GM10248 (cell line): ENCODE measurements at places on chromosomes 2 and 18.

- no peak for DNase-seq
Measured at GRCh38 chr2:184305105-184305504, 293.2 kb upstream of the ZNF804A start.

DNA sequence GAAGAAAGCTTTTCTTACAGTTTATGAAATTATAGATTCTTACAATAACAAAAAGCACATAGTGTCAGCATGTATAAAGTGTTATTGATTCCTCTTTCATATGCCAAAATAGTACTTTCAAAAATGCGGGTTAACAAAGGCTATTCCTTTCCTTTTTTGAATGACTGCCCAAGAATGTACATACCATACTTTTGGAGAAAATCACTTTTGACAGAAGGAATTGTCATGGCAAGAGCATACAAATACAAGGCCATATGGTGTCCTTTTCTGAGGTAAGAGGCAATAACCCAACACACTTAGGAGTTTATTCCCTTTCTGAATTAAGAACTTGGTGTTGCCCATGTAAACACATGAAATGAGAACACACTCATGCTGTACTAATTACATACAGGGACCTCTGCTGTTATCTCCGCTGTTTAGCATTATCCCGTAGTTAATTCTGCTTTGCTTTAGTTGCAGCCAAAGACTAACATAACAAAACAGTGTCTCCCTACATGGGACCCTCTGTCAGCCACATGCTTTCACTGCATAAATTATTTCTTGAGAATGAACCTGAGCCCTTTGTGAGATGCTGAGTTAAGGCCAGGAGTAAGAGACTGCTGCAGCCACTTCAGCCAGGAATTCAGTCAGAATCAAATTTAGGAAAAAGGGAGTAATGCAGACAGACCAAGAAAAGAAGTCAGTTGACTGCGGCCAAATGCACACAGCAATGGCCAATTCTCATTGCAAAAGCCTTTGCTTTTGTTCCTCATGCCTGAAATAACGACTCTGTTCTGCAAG lies 67.0 kb downstream of the CDH2 start:
- DNase-seq = no peak

DNA sequence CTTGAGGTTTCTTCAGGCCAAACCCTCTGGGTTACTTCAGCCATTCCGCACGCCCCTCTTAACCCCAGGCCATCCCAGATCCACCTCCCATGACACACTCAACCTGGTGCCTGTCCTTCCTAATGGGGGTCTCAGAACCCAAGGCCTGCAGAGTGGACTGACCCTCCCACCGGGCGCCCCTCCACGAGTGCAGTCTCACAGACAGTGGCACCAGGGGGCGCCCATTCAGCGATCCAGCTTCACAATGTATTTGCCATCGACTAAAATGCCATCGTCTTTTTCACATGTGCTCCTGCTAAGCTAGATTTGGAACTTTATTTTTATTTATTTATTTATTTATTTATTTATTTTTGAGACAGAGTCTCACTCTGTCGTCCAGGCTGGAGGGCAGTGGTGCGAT lies 38.5 kb downstream of the INPP5D start:
- DNase-seq = no peak

- DNase-seq = no peak
Measured at GRCh38 chr2:10325278-10326145, 22.8 kb downstream of the HPCAL1 start.

- no peak for DNase-seq
Measured at GRCh38 chr18:76338619-76339245, 156.3 kb downstream of the ZNF516 start.

- DNase-seq = no peak
Measured at GRCh38 chr2:217277646-217278398, 418.0 kb upstream of the TNP1 start.

DNA sequence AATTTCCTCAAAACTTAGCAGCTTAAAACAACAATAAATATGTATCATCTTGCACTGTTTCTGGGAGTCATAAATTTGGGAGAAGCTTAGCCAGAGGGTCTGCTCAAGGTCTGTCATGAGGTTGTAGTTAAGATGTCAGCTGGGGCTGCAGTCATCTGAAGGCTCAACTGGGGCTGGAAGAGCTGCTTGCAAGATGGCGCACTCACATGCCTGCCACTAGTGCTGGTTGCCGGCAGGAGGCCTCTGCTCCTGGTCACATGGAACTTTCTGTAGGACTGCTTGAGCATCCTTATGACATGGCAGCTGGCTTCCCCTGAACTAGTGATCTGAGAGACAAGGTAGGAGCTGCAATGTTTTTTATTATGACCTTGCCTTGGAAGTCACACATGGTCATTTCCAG lies 215.5 kb upstream of the HAAO start:
- DNase-seq = no peak

- peak; percentile 70 for DNase-seq
Measured at GRCh38 chr2:120261387-120262006, 8.8 kb downstream of the RALB start.

DNA sequence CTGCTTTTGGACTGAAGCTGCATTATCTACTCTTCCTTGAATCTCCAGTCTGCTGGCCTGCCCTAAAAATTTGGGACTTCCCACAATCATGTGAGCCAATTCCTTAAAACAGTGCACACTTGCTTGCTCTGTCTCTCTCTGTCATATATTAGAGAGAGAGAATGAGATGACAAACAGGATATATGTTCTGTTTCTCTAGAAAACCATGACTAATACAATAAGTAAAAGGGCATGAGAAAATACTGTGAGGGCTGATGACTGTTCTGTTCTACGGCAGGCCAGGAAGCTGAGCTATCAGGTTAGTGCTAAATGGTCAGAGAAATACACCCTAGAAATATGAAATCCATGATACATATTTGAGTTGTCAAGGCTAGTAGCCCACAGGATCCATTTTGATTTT lies 1896.8 kb upstream of the CELF4 start:
- DNase-seq = no peak

GRCh38 chr18:40258311-40258710 lies 1696.7 kb upstream of the PIK3C3 start:
- DNase-seq = no peak

GRCh38 chr2:188666503-188666902 lies 307.7 kb upstream of the COL3A1 start:
- no peak for DNase-seq

DNA sequence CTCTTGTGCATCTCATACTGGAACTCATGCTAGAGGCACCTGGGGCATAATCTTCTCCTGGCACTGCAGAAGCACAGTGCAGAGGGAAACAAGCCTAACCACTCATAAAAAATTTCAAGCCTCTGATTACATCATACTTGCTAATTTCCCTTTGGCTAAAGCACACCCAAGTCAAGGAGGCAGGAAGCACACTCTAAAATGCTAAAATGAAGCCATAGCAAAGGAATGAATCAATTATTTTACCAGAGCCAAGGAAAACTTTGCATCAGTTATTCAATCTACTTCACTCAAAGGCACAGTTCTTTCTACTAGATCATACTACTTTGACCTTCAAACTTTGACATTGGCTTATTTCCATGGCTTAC lies 79.6 kb upstream of the SPOPL start:
- no peak for DNase-seq

DNA sequence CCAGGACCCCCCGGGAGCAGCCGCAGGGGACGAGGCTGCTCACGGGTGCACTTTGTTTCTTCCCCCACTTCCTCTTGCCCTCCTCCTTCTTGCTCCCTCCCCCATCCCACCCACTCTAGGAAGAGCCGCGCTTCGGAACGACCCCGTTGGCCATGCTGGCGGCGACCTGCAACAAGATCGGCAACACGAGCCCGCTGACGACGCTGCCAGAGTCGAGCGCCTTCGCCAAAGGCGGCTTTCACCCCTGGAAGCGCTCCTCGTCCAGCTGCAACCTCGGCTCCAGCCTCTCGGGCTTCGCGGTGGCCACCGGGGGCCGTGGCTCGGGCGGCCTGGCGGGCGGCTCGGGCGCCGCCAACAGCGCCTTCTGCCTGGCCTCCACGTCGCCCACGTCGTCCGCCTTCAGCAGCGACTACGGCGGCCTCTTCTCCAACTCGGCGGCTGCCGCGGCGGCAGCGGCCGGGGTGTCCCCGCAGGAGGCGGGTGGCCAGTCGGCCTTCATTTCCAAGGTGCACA lies 1.3 kb downstream of the SP9 start:
- DNase-seq = no peak

DNA sequence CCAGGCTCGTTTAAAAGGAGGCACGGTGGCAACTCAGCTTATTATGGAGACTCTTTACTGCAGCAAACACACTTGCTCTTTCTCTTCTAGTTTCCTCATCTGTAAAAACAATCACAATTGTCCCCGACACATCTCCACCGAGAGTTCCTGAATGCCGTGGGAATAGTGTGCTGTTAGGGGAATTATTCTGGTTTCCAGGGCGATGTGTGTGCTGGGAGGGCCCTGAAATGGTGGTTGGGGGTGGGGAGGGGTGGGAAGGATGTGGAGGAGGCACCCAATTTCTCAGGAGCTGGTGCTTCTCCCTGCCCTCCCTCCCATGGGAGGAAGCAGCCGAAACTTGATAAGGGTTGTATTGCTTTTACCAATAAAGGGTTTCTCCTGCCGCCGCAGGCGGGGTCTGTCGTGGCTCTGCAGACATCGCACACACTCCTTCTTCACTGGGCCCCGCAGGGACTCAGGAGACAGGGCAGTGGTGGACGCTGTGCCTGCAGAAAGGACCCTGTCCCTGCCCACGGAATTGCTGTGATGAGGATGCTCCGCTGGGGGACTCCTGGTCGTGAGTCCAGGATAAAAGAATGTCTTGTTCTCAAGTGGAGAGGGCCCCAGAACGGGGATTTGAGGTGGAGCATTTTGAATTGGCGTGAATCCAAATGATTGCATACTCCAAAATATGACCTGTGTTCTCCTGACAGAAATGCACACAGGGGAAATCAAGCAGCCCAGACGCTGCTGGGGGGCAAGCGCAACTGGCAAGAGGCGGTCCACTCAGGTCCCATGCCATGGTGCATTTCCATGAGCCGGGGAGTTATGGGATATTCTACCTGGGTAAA lies 119.2 kb downstream of the ACKR3 start:
- no peak for DNase-seq

- DNase-seq = no peak
Measured at GRCh38 chr2:86025976-86026743, 79.5 kb downstream of the POLR1A start.

DNA sequence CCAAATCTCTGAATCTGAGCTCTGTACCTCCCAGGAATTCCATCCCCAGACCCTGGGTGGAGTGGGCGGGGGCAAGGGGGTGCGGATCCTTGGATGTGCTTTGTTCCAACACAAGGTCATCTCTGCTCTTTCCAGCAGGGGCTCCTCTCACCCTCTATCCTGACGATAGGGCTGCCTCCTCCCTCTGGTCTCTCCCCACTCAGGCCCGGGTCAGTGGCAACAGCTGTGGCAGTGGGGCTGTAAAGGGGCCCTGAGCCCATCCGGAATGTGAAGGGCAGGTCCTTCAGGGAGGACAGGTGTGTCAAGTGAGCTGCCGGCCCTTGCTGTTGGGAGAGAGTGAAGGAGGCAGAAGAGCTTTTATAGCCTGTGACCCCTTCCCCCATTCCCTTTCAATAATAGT lies 167.8 kb downstream of the CELF4 start:
- no peak for DNase-seq

DNA sequence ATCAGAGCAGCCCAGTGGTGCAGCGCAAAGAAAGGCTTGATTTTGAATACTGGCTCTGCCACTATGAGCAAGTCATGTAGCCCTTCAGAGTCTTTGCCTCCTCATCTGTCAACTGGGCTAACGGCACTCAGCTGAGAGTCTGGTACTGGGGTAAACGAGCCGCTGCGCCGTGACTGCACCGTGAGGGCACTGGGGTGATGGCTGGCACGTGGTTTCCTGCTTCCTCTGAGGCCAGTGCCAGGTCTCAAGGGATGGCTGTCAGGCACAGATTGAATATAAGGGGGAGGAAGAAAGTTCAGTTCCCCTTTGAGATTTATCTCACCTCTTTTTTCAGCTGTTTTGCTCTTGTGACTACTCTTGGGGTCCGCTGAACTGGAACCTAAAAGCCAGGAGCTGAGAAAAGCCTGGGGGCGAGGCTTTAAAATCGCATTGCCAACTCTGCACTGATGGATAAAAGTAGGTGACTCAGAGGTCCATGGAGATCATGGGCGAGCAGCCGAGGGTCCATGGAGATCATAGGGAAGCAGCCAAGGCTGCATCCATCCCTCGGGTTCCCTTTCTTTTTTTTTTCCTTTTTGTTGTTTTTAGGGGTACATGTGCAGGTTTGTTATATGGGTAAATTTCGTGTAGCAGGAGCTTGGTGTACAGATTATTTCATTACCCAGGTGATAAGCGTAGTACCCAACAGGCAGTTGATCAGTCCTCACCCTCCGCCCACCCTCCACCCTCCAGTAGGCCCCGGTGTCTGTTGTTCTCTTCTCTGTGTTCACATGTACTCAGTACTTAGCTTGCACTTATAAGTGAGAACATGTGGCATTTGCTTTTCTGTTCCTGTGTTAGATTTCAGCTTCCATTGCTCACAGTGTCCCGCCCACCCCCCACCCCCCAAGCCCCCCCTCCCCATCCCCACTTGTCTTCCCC lies 114.3 kb downstream of the SPP2 start:
- no peak for DNase-seq

- DNase-seq = no peak
Measured at GRCh38 chr2:133120310-133120709, 448.0 kb downstream of the NCKAP5 start.

DNA sequence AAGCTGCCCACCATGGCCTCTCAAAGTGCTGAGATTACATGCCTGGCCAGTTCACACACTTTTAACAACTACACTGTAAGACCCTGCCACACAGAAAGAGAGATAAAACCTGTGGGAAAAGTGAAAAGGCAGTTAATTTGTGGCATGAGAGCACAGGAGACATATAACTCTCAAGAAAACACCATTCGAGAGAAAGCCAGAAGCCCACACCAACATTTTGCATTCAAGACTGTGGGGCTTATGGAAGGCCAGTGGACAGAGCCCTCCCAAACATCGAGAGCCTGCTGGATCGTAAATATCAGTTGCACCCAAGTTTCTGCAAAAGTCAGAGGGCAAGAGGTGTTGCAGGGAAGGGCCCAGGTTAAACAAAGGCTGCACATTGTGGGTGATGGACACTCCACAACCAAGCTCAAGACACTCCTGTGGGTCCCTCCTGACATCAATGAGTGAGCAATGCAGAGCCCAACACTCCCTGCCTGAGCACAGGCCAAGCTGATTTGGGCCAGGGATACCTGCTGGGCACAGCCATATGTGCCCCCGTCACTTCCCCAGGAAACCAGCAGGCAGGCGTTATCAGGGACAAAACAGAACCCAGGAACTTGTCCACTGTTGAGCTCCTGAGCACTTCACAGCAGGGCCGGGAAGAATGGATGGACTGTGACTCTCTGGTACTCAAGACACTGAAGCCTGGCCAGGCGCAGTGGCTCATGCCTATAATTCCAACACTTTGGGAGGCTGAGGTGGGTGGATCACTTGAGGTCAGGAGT lies 114.4 kb downstream of the ZFP36L2 start:
- DNase-seq = no peak
